A172 (cell line): ENCODE measurements at places on chromosomes 5 and 9. TPM values are rescaled to one million over a fixed set of nuclear protein-coding genes. Genes with fewer than 3 reads are reported as not detected.

DNA sequence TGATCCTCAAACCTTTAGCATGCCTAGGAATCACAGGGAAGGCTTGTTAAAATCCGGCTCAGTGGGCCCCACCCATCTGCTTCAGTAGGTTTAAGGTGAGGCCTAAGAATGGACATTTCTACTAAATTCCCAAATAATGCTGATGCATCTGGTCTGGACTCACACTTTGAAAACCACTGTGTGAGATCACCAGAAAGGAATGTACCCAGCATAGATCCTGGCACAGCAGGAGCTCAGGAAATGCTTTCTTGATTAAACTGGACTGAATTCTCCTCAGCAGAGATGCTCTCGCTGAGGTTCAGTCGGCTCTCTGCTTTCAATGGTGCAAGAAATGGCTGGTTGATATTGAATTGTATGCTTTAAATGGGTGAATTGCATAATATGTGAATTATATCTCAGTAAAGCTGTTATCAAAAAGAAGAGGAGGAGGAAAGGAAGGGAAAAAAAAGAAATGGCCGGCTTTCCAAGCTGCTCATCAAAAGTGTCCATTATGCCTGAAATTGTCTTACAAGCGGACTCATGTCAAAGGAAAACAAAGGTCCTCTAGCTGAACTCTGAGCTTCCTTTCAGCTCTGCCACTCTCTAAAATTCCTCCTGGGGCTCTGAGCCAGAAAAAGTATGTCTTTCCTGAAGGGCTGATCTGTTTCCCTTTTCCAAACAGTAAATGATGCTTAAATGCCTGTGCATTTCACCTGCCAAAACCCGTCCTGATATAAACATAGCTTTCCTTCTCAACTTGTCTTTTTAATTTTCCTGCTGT lies 77.6 kb upstream of the SAP30L start:
- peak; percentile 99 for DNase-seq

- peak; percentile 86 for DNase-seq
Observed at GRCh38 chr5:55303238-55303690, 4.2 kb downstream of the DHX29 start.

Gene IQGAP2
- total RNA-seq, result 1.8 and 8.3 TPM in 2 replicates

Gene CREBRF
- 7.1 and 9.6 TPM in 2 replicates for total RNA-seq

Gene SLC4A9
- not detected in 2 replicates for total RNA-seq

DNA sequence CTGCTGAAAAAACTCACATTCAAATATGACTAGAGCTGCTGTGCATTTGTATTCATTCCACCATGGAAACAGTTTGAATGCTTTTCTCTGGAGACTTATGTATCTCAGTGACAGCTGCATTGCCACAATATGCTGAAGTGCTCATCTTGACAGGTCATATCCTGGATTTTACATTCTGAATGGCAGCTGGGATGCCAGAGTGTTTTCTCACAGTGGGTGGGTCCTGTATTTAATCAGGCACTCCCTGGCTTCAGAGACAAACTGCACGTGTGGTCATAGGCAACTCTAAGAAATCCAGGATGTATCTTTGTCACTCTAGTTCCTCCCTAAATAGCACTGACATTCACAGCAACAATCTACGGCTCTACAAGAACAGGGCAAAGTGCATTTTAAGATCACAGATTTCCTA lies 75.6 kb downstream of the ST8SIA4 start:
- peak; percentile 47 for DNase-seq

Gene LECT2
- not detected in 2 replicates for total RNA-seq

GRCh38 chr5:71482132-71482531 lies 26.7 kb downstream of the BDP1 start:
- peak; percentile 46 for DNase-seq

DNA sequence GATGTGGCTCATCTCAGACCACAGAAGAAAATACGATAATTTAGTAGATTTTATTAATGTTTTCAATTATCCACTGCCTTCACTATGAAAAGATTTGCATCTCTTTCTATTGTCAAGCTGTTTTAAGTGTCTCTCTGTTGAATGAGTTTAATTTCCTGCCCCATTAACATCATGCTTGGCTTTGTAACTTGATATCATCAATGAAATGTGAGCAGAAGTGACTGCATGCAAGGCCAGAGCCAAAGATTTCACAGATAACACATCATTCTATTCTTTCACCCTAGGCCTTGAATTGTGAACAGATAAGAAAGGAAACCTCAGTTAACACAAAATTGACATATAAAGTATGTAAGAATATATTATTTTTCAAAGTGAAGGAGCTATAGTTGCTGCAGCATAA lies 986.4 kb upstream of the CDH18 start:
- DNase-seq, result no peak

GRCh38 chr5:117889596-117889995 lies 1098.8 kb downstream of the DTWD2 start:
- DNase-seq, result peak; percentile 53

- peak; percentile 87 for DNase-seq
Observed at GRCh38 chr9:88197016-88197415, 58.7 kb upstream of the SPATA31C2 start.

Gene NR2F1-AS1
- 9.8 and 24.4 TPM in 2 replicates for total RNA-seq

Gene BOD1
- total RNA-seq, result 80.6 and 83.8 TPM in 2 replicates

GRCh38 chr5:50738864-50739263 lies 72.4 kb downstream of the PARP8 start:
- no peak for DNase-seq

DNA sequence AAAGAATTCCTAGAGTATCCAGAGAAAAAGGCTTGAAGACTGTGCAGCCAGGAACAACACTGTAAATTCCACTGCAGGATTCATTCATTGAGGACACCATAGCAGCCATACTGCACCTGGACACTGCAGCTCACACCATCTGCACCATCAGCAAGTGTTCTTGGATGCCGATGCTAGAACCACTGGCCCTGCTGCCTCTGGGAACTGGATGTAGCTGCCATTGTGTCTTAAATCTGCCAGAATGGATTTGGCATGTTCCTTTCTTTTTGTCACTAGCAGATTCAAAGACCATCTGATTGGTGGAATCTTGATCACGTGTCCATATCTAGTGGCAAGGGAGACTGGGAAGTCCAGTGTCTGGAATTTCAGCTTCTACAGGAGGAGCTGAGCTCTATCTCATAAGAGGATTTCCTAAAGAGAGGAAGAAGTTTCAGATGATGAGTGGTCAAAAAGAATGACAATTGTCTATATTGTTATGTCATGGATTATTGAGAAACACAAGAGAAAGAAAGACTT lies 278.3 kb upstream of the ANKRD55 start:
- no peak for DNase-seq

- DNase-seq, result no peak
Observed at GRCh38 chr9:21465859-21466518, 16.1 kb downstream of the IFNE start.

Gene PCDHB15
- 0.26 and 1.0 TPM in 2 replicates for total RNA-seq

Gene CD14
- total RNA-seq, result 2.3 TPM in 1 of 2 replicates, not detected in the other

DNA sequence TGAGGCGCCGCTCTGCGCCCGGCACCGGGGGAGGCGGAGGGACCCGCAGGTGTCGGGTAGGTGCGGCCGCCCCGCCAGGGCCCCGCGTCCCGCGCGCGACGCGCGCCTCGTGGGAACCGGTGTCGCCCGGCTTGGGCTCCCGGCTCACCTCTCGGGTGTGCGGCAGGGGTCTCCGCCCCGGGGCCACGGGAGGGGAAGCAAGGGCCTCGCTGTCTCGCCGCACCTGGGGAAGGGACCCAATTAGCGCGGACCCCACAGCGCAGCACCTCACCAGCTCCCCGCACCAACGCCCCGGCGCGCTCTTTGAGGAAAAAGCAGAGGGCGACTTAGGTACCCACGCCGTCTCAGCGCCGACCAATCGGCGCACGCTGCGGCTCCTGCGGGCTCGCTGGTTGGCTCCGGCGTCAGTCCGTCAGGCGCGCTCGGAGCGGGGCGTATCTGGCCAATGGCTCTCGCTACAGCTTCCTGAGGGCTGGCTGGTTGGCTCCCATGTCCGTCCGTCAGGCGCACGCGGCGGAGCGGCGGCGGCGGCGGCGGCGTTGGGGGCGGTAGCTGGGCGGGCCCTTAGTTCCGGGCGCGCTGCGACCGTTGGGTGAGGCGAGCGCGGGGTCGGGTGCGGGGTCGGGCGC lies at the start of gene TRAF2:
TSS of gene TRAF2 (plus strand) at position 567 of the 629 bp plus-strand sequence. CDS start 12,225 bp downstream, outside the sequence.
- DNase-seq, result peak; percentile 98

DNA sequence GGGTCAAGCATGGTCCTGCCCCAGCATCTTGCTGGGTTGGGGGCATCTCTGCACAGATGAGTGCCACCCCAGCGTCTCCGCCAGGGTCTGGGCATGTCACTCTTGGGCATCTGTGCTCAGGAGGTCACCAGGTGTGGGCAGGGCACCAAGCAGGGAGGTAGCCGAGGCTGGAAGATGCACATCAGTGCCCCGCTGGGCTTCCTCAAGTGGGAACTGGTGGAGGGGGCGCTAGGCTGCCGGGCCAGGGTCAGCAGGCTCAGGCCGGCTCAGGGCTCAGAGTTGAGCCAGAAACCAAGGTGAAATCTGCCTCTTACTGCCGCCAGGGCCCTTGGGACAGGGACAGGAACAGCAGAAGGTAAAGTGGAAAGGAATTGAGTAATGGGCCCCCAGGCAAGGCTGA lies 4.0 kb upstream of the FUT7 start:
- no peak for DNase-seq

Gene LMX1B
- 1.8 and 2.9 TPM in 2 replicates for total RNA-seq

Gene PCDHA10
- total RNA-seq, result 0.02 and 0.10 TPM in 2 replicates

DNA sequence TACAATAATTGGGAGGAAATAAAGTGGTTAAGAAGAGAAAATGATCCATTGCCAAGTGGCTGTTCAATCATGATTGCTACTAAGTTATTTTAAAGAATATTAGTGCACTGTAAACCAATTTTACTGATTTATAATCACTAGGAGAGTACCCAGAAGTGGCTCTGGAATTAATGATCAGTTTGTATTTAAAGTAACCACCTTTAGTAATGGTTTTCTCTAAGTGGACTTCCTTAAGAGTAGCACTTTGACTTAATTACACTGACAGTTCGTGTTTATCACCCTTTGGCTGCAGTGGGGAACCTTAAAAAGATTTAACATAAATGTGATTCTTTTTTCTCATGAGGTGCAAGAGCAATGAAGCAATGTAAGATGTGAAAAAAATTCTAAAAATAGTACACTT lies 310.8 kb downstream of the CDH12 start:
- DNase-seq, result no peak

DNA sequence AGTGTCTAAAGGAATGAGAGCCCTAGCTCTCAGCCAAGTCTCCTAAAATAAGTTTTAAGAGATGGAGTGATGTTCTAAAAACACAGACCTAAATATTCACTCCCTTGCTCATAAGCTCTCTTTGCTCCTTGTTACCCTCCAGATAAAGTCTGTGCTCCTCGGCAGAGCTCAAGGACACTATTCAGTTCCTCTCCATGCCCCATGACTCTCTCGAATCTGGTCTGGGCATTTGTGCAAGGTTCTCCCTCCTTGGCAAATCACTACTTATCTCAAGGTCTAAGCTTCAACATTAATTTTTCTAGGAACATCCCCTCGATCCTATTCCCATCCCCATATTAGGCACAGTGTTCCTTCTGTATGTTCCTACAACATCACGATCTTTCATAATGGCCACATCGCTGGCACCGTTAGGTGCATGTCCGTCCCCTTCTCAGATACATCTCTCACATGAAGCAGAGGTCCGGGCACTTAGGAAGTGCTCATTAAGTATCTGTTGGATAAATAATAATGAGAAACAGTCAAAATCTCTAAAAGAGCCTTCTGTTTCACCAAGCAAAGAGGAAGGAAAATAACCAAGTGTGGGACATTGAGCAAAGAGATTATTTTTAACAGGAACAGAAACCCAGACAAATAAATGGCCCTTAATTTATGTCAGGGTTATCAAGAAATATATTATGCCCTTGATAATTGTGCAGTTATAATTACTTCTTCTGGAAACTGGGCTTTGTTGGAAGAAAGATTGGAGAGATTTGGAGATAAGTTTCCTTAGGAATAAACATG lies 85.9 kb upstream of the HTR4 start:
- no peak for DNase-seq
